Fibroblast of upper back skin (primary cell): ENCODE measurements at places on chromosomes 3 and 15.

DNA sequence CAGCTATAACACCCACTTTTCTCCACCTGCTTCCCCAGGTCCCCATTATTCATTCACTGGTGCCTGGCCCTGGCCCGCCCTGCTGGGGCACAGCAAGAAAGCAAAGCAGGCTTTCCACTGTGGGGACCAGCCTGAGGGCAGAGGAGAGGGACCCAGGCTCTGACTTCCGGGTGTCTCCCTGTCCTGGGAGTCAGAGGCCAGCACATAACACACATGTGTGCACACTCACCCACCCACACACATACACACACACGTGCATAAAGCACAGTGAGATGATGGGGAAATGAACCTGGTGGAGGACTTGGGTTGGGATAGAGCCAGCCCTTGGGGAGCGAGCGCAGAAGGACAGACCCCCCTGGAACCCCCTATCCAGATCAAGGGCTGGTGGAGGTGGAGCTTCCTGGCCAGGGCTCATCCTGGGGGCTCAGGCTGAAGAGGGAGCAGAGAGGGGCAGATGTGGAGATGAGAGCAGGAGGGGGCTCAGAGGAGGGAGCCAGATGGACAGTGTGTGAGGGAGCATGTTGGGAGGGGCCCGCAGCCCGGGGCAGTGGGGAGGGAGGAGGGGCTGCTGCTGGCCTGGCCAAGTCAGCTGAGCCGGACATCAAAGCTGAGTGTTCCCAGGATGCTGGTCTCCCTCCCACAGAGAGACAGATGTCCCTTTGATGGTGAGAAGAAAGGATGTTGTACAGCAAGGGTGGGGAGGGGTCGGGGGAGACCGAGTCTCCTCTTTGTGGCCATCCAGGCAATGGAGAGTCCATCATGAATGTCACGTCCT is 78.2 kb downstream of the LINGO1 start:
- DNase-seq, result no peak

DNA sequence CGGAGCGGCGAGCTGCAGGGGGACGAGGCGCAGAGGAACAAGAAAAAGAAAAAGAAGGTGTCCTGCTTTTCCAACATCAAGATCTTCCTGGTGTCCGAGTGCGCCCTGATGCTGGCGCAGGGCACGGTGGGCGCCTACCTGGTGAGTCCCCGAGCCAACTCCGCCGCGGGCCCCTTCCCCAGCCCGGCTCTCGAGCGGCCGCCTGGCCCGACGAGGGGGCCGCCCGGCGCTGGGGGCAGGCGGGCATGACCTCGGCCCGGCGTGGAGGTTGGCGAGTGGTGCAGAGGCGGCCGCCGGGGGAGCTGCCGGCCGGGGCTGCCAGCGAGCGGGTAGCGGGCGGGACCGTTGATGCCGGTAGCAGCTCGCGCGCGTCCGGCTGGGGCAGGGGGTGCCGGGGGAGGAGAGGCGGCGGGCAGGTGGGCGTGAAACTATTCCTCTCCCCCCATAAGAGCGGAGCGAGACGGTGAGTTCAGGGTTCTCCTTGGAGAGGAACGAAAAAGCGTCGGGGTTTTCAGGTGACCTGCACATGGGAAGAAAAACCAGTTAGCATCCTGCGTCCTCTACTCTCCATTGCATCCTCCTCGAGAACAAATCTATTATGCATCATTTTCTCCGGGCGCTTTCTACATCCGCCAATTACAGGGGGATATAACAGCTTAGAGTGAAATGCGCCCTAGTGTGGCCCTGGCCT is 585 bp downstream of the SLCO3A1 start:
- no peak for DNase-seq

GRCh38 chr3:98560911-98561310 is 29.1 kb downstream of the GPR15 start:
- DNase-seq, result no peak

DNA sequence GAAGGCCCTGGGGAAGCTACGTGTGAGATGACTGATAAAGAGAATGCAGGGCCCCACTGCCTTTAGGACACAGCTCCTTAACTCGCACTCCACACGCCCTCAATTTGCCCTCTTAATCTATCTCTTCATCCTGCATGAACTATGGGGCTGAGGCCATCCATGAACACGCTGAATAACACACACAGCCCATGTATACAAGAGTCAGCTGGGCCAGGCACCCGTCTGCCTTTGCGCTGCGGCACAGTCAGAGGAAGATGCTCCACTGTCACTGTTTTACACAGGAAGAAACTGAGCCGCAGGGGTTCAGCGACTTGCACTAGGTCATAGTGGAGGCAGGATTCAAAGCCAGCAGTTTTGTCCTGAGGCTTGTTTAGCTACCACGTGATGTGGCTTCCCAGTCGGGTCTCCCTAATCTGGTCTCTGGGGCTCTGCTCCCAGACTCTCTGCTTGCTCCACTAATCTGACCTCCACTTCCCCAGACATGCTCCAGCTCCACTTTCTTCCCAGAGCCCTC is 43.9 kb downstream of the TLE3 start:
- DNase-seq, result no peak

DNA sequence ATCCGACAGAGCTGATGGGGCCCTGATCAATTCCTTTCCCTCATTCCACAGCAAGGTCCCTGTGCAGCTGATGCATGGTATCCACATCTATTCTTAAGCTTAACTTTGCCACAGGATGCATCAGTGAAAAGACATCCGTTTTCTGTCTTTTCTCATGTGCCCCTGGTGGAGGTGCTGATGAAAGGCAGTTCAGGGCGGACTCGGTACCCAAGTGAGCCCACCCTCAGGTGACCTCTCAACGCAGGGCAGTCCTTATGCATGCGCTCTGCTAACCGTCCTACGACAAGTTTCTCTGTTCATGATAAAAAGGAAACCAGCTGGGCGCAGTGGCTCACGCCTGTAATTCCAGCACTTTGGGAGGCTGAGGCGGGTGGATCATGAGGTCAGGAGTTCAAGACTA is 251.4 kb downstream of the ADAMTS17 start:
- no peak for DNase-seq

DNA sequence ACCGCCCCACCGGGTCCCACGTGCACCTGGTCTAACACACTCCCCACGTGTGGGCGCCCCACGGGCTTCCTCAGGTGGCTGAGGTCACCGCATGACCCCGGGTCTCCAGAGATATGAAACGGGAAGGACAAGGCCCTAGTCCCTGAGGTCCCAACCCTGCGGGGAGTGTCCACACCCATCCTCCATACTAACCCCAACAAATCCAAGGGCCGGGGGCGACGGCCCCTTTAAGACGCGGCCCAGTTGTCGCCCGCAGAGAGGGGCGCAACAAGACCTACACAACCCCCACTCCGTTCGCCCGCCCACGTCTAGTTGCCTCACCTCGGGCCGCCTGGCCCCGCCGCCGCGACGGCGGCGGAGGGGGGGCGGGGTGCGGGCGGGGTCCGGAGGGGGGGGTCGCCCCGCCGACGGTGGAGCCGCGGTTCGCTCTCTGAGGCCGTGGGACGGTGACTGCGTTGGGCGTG is 396 bp downstream of the INO80 start:
- peak; percentile 59 for DNase-seq

DNA sequence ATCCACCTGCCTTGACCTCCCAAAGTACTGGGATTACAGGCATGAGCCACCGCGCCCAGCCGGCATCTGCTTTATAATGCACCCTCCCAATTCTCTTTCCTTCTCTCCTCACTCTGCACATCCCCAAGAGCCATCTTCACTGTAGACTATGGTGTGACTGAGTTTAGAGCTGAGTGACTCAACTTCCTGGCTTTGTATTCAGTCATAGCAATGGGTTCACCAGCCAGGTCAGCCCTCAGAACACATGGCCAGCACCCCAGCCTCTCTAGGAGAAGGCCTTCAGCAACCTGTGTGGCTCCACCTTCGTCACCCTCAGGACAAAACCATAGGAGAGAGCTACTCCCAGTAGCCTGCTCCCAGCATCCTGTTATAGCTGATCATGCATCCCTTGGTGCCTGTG is 33.0 kb downstream of the ARID3B start:
- DNase-seq, result no peak

- DNase-seq, result no peak
Observed at GRCh38 chr15:75036212-75036616, 12.8 kb downstream of the PPCDC start.
